ENCODE measurements at places on chromosomes 12 and 14.
A peak's percentile ranks its signal among the peaks of the same experiment; 100 is the strongest.

- no peak for DNase-seq
Measured at GRCh38 chr12:6646276-6647082, 753 bp downstream of the ACRBP start.

GRCh38 chr14:22096514-22096895 is 422.9 kb upstream of the OR4E1 start:
- DNase-seq: no peak

- no peak for DNase-seq
Measured at GRCh38 chr12:99454539-99455172, 192.9 kb upstream of the GARIN6 start.

DNA sequence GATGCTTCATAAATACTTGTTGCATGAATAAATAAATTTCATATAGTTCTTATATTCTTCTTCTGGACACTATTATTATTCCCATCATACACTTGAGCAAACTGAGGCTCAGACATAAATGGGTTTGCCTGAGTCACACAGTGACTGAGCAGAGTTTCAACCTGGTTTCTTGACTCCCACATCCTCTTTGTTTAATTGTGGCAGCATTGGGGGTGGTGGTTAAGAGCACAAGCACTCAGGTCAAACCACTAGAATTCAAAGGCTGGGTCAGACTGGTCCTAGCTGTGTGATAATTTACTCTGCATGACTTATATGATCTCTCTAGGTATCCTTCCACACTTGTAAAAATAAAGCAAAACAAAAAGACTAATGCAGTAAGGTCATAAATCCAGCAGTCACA is 274.9 kb upstream of the SRRM4 start:
- DNase-seq: no peak

DNA sequence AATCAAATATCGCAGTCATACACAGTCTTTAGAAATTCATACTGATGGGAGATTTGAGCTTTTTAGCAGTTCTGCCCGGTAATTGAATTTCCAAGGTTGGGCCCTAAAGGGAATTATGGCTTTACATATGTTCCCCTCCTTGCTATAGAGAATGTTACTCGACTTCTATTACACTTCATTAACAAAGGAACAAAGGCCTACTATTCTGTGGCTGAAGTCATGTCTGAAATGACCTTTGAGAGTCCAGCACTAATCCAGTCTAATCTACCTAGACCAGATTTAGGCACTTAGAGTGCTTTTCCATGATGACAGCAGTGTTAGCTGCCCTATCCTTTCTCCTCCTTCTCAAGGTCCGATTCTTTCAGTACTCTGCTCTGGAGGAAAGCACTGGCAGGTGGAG is 305.3 kb downstream of the MED13L start:
- DNase-seq: no peak

- peak; percentile 43 for DNase-seq
Measured at GRCh38 chr12:6871052-6871957, 1.8 kb downstream of the SPSB2 start.

DNA sequence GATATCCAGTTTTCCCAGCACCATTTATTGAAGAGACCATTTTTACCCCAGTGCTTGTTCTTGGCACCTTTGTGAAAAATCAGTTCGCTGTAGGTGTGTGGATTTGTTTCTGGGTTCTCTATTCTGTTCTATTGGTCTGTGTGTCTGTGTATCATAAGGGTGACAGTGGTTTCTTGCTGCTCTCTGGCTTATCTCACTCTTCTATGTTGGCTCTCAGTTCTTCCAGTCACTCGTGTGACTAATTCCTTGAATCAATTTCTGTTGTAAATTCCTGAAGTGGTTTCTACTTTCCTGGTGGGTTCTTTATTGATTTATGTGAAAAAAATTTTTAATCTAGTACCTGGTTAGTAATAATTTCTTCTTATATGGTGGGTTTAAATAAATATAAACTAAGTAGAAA is 58.3 kb downstream of the OTOGL start:
- no peak for DNase-seq

GRCh38 chr12:114355389-114356088 is 50.4 kb downstream of the TBX5 start:
- DNase-seq: no peak

DNA sequence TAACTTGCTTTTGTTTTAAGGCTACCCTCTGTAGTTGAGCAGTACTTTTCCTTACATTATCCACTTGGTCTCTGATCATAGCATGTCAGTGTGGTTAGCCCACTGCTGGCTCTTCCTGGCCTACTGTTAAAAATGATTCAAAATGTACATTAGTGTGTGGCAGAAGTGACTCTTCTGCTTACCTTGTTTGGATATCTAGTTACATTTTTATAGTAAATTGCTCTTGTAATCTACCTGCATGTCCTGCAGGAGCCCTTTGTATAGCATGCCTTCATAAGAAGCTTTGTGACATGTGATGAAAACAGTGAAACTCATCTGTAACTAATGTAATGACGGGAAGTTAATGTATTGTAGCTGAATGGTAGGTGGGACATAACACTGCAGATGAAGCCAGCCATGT is 8.1 kb downstream of the SPATS2 start:
- no peak for DNase-seq

- DNase-seq: no peak
Measured at GRCh38 chr14:76863724-76864407, 37.7 kb downstream of the LRRC74A start.

- no peak for DNase-seq
Measured at GRCh38 chr12:40262657-40263056, 37.9 kb downstream of the LRRK2 start.
